Ascending aorta (tissue), 2 donors: ENCODE measurements at places on chromosomes 7 and 10.

- DNase-seq = no peak
Measured at GRCh38 chr7:96016056-96016586, 243.8 kb downstream of the DYNC1I1 start.

DNA sequence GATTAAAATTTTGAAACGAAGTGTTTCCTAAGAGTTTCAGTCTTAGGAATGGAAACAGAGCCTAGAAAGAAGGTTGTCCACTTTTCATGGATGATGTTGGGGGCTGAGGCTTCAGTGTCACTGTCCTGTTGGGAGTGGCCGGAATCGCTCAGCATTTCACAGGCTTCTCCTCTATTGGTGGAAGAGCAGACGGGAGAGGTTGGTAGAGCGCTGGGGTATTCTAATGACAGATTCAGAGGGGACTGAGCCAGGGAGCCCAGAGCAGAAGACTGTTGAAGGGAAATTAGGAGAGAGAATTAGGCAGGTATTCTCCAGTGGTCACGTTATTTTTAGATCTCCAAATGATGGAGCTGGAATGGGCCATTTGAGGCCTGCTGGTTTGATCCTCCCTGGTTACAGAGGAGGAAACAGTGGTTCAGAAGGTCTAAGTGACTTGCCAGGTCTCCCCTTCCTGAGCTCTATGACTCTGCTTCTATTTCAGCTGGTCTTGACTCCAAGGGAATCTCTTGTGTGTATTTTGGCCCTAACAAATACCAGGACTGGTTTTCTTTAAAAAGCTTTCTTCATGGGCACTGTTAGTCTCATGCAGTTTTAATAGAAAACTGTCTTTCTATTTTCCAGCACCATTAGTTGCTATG, 35.7 kb upstream of the EEPD1 start:
- DNase-seq = no peak

DNA sequence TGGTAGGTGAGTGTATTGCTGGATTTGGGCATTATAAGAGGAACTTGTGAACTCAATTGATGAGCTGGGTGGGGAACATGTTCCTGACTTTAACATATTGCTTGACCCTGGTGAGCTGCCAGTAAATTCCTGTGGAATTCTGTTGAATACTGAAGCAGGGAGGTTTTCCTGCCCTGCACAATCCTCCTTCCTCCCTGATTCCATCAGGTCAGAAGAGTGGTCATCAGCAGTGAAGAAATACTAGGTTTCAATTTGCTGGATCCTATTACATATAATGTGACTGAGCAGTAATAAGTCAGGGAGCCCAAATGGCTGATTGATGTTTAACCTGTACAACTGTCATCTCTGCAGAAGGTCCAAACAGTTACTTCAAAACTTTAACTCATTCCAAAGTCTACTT, 581.2 kb downstream of the SUGCT start:
- no peak for DNase-seq

GRCh38 chr10:103659674-103660363, 166.3 kb downstream of the NEURL1 start:
- DNase-seq = peak; percentile 87
